NCI-H526 treated with DMSO at 0.1 percent for 48 hours (cell line): ENCODE measurements at places on chromosomes 4 and X.

DNA sequence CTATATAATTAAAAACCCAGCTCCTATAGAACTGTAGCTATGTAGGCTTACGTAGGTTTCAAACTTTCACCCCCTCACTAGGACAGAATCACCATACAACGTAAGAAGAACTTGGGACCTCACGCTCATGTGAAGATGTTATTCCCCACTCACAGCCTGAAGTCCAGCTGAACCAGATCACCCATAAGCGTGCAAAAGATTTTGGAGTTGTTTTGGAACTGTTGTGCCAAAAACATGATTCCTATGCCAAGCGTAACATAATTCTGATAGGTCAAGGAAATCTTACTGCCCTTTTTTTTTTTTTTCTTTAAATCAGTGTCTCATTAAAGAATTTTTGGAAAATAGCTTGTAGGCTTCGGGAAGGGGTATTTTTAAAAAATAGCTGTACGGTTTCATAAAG lies 57.0 kb downstream of the LCORL start:
- DNase-seq = no peak

DNA sequence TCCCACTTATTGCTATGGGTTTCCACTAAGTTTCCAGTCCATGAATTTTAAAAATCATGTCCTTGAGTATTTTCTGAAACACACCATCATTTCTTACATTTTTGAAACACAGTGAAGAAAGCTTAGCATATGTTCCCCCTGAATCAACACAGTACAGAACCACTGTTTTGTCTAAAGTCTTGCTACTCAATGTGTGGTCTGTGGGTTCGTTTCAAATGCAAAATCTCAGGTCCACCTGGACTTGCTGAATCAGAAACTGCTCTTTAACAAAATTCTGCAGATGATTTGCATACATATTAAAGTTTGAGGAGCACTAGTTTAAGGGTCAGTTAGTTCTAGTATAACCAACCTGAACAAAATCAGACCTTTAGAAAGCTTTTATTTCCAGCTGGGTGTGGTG lies 60.4 kb downstream of the SUPT20HL2 start:
- no peak for DNase-seq

DNA sequence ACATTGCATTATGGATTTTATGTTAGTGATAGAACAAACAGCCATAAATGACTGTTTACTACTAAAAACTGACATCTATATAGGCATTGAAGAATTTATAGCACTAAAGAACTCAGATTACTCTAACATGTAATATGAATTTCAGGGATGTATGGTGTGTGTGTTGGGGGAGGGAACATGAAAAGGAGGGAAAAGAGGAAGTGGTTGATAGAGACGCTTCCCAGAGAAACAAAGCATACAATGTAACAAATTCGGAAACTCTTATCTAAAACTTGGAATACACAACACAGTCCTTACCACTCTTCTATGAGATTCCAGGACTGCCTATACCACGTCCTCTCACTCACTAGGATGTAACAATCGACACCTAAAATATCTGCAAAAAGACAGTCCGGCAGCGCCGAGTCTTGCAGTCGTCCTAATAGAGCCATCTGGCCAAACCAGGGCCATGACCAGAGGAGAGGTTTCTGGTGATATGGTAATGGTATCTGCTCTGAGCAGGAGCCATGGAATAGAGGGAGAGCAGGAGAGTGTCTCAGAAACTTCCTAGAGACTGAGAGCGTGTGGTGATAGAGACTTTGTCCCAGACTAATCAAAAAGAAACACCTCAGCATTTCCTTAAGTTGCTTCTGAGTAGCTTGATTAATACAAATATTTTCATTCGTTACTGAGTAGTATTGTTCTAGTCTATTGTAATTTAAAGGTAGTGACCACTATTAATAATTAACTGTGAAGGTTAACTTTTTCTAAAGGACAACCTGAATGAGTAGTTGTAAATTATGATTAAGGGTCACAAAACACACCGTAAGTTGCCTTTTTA lies 251.9 kb upstream of the ETNPPL start:
- DNase-seq = no peak

DNA sequence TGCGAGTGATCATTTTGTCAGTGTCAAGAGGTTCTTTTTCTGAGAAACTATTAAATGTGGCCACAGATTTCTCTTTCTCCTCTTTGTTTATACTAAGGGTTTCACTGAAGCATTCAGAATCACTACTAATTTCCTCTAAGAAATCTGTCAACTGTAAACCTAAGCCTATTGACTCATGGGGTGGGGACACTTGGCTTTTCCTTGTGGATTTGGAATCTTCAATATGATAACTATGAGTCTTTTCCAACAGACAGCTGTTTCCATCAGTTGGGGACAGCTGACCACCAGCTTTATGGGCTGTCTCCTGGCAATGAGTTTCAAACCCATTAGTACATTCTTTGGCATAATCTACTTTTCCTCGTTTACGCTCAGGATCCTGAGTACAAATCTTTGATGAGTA lies 13.8 kb downstream of the PGRMC1 start:
- DNase-seq = no peak

GRCh38 chrX:86103061-86103460 lies 45.2 kb upstream of the DACH2 start:
- DNase-seq = no peak

- DNase-seq = peak; percentile 82
These were observed 112.5 kb upstream of the ATP6AP2 start for GRCh38 chrX:40468033-40468846.

DNA sequence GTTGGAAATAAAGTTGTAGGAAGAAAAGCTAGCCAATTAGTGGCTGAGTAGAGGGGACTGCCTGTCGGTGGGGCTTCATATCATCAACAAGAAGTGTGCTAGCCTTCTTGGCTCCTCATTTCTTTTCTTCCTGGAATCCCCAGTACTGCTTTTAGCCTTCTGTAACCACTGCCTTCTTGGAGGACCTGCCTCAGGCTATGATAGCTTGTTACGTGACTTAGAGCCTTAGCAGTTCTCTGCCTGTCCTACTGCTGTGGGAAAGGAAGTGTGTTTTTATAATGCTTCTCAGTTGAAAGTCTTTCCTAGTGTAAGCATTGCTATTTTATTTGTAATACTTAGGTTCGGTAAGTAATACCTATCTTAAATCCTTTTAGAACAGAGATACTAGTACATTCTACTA lies 61.9 kb downstream of the LARP1B start:
- DNase-seq = no peak

DNA sequence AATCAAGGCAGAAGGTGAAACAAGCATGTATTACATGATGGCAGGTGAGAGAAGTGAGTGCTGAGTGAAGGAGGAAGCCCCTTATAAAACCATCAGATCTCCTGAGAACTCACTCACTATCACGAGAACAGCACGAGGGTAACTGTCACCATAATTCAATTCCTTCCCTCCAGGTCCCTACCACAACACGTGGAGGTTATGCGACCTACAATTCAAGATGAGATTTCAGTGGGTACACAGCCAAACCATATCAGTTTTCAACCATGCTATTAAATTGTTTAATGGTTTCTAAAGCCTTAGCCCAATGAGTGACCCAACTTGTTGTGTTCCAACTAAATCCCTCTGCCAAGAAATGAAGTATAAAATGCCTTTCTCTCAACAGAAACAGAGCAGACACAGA lies 519.8 kb downstream of the GBA3 start:
- DNase-seq = no peak

- no peak for DNase-seq
These were observed 11.4 kb downstream of the SYN1 start for GRCh38 chrX:47608130-47608810.
